Mesenteric fat pad (tissue), 1 donor: ENCODE measurements at places on chromosomes 16 and 17. TPM values are rescaled to one million over a fixed set of nuclear protein-coding genes. Genes with fewer than 3 reads are reported as not detected.

- no peak for DNase-seq
These were observed 19.1 kb downstream of the METRNL start for GRCh38 chr17:83098241-83099085.

DNA sequence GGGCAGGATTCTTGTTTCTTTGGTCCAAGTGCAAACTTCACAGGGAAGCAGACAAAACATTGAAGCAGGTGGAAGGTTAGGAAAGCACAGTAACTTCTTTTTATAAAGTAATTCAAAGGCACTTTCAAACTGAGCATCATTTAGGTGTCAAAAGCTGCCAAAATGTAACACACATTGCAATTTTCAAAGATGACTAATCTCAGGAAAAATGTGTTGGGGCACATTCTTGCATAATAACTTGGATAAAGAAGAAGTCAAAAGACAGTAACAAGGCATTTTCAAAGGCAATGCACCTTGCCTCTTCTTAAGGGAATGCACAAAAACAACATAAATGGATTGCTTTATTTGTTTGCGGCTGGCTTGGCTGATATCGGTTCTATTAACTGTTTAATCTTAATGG, 3.6 kb downstream of the KCNJ2 start:
- no peak for DNase-seq

DNA sequence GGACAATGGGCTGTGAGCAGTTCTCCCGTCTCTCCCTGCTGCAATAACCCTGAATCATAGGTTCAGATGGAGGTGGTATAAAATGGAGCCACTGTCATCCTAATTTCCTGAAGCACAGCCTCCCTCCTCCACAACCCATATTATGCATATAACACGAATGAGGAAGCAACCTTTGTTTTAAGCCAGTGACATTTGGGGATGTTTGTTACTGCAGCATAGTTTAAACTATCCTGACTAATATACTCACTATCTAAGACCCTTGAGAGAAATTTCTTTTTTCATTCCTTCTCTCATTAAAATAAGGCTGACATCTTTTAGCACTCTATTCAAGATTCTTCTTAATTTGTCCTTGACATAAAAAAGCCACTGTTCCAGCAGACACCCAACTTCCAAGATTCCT, 413.4 kb downstream of the SOX9 start:
- DNase-seq = no peak

Gene ELAC2
- 54.8 TPM for total RNA-seq

- no peak for DNase-seq
These were observed 73.4 kb downstream of the PLD6 start for GRCh38 chr17:17132746-17133145.

GRCh38 chr17:49201481-49201927, 8.9 kb downstream of the GNGT2 start:
- no peak for DNase-seq

Gene GDPD3
- total RNA-seq = 4.3 TPM

Gene MPP2
- total RNA-seq = 2.3 TPM

Gene SLFN11
- total RNA-seq = 54.7 TPM

- DNase-seq = no peak
These were observed 4.1 kb downstream of the USP31 start for GRCh38 chr16:23145186-23145585.

Gene TEPSIN
- 23.1 TPM for total RNA-seq

Gene SDR42E1
- total RNA-seq = 0.77 TPM

GRCh38 chr17:41657936-41658335, 30.7 kb upstream of the EIF1 start:
- no peak for DNase-seq

DNA sequence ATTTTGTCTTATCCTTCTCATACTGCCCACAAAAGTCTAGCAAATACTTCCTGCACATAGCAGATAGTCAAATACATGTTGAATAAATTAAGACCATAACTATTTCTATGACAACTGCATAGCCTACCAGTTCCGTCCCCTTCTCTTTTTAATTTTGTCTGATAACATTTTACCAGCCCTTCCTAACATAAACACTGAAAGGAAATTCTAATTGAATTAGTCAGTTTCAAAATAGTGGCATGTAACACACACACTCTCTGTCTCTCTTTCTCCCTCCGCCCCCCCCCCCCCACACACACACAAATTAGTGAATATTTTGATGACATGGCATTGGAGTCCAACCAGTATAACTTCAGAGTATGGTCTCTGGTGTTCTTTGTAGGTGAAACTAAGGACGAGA, 41.8 kb downstream of the TNRC6C start:
- DNase-seq = no peak

GRCh38 chr16:67112591-67113399, 3.1 kb downstream of the PHAF1 start:
- DNase-seq = no peak

- DNase-seq = no peak
These were observed 8.4 kb downstream of the TMEM95 start for GRCh38 chr17:7363311-7363710.

GRCh38 chr16:64421515-64421914, 700.3 kb downstream of the CDH11 start:
- no peak for DNase-seq

Gene DYNLRB2
- not detected for total RNA-seq

DNA sequence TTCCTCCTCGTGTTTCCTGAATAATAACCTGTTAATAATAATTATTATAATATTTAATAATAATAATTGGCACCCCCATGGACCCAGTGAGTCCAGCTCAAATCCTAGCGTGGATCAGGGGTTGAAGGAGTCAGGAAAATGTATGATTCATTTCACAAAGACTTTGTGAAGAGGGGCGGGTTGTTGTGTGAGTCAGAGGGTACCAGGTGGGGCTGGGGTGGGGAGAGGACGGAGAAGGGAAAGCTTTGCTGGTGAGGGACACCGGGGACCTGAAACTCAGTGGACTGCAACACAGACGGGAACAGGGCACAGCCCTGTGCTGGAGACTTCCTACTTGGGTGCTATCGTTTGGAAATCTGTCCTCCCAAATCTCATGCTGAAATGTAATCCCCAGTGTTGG, 3.1 kb upstream of the ADORA2B start:
- no peak for DNase-seq

DNA sequence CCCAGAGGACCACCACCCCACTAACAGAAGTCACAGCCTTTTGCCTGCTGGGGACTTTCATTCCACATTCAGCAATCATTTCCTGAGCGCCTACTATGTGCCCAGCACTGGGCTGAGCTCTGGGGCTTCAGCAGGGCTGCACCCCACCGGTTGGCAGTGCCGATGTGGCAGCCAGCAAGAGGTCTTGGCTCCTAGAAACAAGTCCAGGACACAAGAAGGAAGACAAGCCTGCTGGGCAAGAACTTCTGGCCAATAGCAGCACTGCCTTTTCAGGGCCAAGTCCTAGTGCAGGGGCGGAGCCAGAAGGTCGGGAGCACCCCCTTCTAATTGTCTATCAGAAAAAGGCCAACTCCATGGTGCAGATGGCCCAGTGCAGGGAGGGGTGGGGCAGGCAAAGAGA, 13.0 kb upstream of the HOXB9 start:
- no peak for DNase-seq

Gene CDR2
- 24.8 TPM for total RNA-seq

Gene KRT15
- not detected for total RNA-seq

DNA sequence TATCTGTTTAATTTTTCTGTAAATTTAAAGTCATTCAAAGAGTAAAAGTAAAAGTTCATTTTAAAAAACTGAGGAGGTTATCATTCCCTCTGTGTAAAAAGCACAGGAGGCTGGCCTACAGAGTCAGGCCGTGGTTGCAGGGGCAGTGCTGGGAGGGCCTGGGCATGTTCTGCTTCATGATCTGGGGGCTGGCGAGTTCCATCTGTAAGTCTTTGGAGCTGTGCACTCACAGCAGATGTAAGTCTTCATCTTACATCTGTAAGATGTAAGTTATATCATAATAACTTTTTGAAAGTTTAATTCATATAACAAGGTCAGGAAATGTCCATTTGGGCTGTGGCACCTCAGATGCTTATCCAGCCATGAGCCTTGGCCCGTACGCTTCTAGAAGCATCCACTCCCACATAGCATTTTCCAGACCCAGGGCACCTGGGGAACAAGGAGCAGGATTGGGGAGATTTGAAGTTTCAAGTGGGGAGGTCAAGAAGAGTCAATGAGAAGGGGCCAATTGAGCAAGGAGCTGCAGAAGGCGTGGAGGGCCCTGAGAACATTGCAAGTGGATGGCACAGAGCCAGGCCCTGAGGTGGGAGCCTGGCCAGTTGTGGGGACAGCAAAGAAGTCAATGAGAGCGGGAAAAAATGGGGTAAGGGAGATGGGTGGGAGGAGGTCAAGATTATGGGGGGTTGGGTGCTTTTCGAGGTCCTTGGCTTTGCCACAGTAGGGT, 54.1 kb downstream of the TNFRSF13B start:
- DNase-seq = peak; percentile 62

- DNase-seq = no peak
These were observed 16.6 kb upstream of the CES1 start for GRCh38 chr16:55849536-55849935.

DNA sequence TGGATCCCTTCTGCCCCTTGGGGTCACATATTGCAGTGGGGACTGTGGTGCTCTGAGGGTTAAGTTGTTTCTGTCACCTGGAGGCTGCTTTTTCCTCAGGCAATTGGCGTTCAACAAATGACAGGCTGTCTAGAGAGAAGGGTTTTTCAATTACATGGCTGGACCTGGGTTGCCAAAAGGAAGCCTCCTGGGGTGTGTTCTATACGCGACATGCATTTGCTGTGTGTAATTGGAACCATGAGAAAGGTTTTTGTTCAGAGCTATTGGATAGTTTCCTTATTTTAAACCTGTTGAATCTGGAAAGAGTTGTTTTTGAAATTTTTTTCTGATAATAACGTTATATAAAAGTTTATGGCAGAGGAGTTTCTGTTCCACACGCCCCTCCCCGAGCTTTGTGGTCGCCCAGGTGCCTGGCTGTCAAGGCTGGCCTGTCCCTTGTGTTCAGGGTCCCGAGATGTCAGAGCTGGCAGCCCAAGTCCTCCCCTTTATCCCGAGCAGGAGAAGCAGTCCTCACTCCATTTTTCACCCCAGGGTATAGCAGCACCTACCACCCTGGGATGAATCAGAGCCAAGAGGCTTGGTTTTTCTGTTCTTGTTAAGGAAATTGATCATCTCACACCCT, 26.1 kb upstream of the ZNF750 start:
- no peak for DNase-seq

DNA sequence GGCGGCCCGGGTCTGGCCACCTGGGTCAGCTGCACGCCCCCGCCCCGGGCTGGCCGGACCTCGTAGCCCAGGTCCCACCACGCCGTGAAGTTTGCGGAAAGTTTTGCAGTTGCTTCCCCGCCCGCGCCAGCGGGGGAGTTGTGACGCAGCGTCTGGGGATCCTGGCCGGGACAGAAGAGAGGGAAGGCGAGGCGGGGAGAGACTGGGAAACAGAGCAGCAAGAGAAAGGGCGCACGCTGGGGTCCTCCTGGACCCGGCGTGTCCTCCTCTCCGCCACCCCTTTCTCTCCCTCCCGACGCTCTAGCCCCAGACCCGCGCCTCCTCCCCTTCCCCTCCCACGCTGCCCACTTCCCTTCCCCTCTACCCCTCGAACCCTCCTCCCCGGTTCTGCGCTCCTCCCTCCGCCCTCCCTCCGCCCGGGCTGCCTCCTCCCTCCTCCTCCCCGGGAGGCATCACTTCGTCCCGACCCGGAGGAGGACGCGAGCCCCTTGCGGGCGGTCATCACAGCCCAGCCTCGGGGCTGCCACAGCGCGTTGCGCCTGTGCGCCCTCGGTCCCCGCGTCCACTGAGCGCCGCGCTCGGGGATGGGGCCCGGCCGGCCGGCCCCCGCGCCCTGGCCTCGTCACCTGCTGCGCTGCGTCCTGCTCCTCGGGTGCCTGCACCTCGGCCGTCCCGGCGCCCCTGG, at the start of gene MRC2:
TSS of gene MRC2 (plus strand) at position 452 of the 685 bp plus-strand sequence. CDS start at position 585, 133 bp downstream.
- DNase-seq = no peak

- no peak for DNase-seq
These were observed 46.7 kb downstream of the SCNN1B start for GRCh38 chr16:23348579-23349469.

DNA sequence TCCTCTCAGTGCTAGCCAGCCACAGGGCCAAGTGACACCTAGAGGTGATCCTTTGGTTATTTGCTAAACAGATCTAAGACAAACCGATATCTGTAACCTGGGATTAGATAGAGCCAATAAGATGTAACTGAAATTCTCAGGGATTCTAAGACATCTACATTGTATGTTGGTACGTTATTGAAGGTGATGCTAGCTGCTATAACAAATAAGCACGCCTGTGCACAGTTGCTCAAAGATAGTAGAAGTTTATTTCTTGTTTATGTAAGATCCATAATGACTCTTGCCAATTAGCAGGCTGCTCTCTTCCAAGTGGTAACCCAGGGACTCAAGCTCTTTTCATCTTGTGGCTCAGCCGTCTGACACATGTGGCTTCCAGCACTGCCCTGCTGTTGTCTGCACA, 370.3 kb downstream of the WWOX start:
- DNase-seq = no peak

Gene TRIM65
- 20.9 TPM for total RNA-seq

DNA sequence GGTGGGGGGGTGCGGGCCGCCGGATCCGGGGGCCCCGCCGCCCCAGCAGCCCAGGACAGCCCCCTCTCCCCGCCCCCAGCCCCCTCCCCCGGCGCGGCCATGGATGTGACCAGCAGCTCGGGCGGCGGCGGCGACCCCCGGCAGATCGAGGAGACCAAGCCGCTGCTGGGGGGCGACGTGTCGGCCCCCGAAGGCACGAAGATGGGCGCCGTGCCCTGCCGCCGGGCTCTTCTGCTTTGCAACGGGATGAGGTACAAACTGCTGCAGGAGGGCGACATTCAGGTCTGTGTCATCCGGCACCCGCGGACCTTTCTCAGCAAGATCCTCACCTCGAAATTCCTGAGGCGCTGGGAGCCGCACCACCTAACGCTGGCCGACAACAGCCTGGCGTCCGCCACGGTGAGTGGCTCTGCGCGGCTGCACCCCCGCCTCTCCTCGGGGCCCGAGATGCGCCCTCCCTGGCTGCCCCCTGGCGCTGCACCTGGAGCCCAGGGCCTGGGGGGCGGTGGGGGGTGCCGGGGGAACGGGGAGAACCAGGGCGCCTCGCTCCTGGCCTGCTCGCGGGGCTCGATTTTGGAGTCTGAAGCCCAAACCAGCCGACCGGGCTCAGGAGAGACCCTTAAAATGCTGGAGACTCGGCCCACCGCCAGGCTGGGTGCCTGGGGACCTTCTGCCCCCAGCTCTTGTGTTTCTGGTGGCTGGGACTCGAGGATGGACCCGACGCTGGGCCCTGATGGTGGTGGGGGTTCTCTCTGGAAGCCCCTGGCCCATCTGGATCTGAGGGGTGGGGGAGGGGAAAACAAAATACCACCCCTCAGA, 744 bp downstream of the CMIP start:
- no peak for DNase-seq

Gene KRTAP17-1
- total RNA-seq = not detected

Gene CRHR1
- not detected for total RNA-seq

Gene AANAT
- not detected for total RNA-seq
